ENCODE measurements at places on chromosomes 16 and 17.
A peak's percentile ranks its signal among the peaks of the same experiment; 100 is the strongest.

- no peak for DNase-seq
These were observed 9.2 kb downstream of the RND2 start for GRCh38 chr17:43033948-43034881.

GRCh38 chr16:82177555-82177954 lies 7.5 kb upstream of the MPHOSPH6 start:
- DNase-seq = no peak

- no peak for DNase-seq
These were observed 11.8 kb downstream of the LASP1 start for GRCh38 chr17:38881600-38882191.

GRCh38 chr16:17470182-17470907 lies 415 bp downstream of the XYLT1 start:
- no peak for DNase-seq

DNA sequence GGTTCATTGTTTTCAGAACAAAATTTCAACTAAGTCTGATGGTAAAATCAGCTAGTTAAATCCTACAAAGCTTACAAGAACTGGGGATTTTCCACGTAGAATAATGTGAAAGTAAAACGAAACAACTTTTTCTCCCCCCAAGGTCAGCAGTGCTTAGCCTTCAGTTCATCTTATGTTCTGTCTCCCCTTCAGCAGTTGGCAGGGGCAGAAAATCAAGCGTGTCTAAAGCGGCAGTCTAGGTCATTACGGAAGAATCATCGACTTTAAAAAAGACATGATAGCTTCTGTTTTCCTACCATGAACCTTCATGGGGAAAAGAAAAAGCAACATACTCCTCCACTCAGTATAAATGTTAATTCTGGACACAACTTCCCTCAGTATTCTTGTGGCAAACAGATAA lies 50.7 kb downstream of the GNA13 start:
- DNase-seq = no peak

- no peak for DNase-seq
These were observed 9.9 kb downstream of the FMNL1 start for GRCh38 chr17:45231481-45232116.

DNA sequence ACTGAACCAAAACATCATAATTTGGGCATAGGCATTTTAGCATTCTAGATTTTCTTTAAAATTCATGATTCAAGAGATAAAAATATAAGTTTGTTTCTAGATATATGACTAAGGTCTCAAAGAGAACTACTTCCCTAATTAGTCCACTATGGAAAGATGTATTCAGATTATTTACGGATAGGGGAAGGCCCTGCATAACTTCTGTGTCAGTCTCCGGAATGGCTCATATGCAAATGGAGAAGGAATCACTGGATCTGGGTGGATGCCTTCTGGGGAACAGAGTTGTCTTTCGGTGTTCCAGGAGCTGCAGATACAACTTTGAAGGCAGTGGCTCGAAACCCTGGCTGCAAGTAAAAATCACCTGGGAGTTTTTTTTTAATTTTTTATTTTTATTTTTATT lies 17.1 kb upstream of the WFIKKN2 start:
- no peak for DNase-seq

DNA sequence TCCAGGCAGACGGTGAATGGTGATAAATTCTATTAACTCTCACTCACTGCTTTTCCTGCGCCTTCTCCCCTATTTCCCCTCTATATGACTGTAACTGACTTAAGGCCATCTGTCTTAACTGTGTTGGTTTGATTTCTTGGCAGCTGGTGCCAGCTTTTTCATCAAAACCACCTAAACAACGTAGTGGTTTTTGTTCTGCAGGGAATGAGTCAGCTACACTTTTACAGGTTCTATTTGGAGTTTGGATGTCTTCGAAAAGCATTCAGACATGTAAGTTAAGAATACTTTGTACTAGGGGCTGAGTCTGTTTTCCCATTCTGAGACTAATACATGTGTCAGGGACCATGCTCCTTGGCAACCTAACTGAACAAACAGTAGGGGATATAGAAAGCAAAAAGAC lies 8.5 kb downstream of the REXO5 start:
- DNase-seq = no peak

- no peak for DNase-seq
These were observed 94.5 kb downstream of the MARF1 start for GRCh38 chr16:15548482-15548891.

DNA sequence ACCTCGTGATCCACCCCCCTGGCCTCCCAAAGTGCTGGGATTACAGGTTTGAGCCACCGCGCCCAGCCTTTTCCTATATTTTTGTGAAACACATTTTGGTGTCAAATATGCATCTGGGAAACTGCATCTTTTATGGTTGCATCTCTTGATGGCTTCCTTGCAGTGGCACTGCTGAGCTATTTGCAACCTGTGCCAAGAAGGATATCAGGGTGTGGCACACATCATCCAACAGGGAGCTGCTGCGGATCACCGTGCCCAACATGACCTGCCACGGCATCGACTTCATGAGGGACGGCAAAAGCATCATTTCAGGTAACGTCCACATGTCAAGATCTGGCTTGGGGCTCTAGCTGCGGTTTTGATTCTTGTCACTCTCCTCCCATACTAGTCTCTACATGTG lies 16.8 kb upstream of the USP43 start:
- DNase-seq = no peak

GRCh38 chr17:82287868-82288801 lies 14.6 kb upstream of the CSNK1D start:
- no peak for DNase-seq

- no peak for DNase-seq
These were observed 2.4 kb upstream of the PERCC1 start for GRCh38 chr16:1428511-1428910.

- no peak for DNase-seq
These were observed 81.7 kb downstream of the YPEL2 start for GRCh38 chr17:59413014-59413766.

DNA sequence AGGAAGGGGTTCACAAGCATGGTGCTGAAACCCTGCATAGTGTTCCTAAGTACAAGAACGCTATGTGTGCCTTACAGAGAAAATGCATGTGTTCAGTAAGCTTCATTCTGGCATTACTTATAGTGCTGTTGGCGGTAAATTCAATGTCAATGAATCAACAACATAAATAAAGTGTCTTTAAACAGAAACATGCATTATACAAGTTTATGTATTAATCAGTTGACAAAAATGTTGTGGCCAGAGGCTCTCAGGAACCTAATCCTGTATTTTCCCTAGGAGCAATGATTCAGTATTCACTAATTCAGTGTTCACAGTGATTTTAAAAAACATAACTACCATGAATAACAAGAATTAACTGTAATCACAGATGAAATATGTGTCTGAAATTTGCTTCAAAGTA lies 47.1 kb upstream of the MYOCD start:
- no peak for DNase-seq

DNA sequence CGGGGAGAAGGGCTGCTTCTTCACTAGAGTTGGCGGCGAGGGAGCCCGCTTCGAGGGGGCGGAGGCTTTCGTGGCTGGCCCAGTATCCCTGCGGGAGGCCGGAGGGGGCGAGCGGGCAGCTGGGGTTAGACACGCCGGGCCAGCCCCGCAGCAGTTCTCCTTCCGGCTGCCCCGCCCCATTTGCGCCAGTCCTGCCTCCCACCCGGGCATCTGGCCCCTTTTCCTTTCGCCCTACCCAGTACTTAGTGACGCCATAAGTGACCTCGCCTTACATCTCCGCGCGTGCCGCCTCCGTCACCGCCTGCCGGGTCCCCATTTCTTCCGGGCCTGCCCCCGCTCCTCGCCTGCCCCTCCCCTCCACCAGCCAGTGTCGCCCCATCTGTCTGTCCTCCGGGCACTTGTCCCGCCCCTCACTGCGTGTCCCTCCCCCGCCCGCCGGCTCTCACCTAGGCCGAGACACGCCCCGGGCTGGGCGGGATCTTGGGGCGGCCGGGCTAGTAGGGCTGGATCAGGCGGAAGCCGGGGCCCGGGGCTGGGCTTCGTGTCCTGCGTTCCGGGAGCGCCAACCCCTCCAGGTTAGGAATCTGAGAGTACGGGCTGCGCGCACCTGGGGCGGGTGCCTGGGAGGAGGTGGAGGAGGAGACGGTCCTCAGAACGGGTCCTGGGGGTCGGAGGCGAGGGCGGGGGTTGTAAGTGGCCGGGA lies 14.3 kb downstream of the SPATA32 start:
- DNase-seq = peak; percentile 92

DNA sequence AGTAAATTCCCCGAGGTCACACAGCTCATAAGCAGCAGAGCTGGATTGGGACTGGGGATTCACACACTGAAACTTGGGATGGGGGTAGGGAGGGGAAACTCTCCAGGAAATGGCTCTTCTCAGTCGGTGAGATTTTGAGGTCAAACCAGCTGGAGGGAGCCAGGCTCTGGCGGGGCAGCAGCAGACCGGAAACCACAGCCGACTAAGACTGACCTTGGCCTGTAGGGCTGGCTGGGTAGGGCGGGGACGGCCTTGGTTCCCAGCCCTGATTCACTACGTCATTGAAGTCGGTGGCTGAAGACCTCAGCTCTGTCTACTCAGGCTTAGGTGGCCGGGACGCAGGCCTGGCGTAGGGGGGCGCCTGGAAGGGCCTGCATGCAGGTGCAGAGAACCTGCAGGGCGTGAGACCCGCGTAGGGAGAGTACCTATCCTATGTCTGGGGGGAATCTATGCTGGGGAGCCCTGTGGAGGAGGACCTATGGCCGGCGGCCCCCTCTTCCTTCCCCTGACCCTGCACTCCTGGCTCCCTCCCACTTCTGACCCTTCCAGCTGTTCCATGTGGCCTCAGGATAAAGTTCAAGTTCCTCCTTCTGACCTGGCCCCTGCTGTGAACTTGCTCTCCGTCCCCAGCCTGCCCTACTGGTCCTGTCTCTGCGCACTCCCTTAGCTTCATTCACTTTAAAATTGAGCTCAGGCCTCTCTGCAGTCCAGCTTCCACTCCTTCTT lies 11.9 kb upstream of the SLC4A1 start:
- no peak for DNase-seq

DNA sequence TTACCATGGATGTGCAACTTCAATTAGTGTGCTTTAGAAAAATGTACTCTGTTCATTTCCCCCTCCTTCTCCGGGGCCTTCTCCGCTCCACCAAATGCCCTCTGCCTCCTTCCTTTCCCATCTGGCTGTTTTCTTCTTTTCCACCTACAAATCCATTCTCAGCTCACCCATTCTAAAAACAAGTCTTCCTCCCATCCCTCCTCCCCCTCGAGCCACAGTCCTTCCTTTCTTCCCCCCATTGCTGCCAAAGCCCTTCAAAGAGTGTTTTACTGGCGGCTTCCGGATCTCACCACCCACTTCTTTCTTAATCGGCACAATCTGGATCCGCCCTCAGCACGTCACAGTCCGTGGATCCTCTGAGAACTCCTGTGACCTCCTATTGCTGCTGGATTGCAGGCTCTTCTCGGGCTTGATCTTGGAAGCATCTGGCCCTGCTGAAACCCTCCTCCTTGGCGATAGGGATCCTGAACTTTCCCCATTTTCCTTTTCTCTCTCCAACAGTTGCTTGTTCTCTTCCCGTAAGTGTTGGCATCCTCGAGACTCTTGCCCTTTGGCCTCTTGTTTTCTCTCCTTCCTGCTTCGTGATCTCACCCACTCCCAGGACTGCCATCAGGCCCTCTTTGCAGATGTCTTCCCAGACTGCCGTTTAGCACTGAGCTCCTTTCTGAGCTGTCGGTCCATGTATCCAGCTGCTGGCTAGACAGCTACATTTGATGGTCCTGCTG lies 36.0 kb upstream of the FBXO47 start:
- DNase-seq = no peak

- no peak for DNase-seq
These were observed 35.2 kb downstream of the TBX4 start for GRCh38 chr17:61487161-61487988.

DNA sequence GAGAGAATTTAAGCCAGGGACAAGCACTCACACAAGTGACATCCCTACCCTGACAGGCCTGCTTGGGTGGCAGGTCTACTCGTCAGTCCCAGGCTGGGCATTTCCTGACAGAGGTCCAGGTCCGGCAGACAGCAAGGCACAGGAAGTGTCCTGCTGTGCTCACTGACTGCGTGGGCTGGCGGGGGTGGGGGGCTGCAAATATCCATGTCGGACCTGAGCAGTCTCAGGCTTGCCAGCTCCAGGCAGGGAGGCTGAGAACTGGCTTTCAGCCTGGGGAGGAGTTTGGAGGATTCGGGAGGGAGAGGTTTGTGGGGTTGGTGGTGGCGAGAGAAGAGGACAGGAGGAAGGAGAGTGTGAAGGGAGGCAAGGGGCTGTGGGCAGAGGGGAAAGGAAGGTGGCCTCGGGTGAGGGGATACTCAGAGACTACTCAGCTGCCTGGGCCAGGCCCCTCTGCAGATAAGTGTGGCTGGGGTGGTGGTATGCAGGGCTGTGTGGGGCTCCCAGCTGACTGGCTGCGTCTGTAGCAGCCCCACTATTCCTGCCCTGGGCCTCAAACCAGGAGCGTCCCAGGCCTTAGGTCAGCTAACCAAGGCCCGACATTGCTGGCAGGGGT lies 7.8 kb downstream of the HIC1 start:
- DNase-seq = no peak

DNA sequence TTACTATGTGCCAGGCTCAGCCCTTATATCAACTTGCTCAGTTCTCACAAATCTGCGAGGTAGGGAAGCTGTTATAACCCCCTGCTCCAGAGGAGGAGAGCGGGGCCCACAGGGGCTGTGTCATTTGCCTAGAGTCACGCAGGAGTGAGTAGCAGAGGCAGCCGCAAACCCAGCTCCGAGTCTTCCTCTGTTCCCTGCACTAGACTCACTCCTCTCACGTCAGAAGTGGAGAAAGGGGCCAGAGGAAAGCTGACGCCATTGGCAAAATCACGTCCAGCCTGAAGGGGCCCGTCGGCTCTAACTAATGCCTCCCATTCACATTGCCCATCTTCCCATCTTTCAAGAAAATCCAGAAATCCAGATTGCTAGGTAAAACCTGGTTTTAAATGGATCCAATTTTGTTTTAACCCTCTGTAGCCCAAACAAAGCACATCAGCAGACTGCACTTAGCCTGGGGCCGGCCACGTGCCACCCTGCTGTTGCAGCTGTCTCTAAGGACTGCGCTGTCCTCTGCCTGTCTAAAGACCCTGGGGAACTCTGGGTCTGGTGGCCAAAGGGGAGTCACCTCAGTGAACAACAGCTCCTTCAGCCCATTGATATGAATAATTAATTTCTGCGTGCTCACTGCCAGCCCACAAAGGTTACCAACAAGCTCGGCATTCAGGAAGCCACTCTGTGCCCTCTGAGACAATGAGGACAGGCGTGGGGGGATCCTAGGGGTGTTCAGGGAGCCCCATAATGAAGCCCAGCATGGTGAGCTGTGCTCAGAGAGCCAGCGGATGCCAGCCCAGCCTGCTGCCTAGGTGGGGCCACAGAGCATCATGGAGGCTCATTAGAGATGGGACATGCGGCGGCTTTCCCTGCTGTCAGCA lies 36.7 kb upstream of the ABR start:
- no peak for DNase-seq

- DNase-seq = no peak
These were observed 115.9 kb downstream of the LITAF start for GRCh38 chr16:11470676-11471415.

- no peak for DNase-seq
These were observed 323.8 kb upstream of the TNRC6C start for GRCh38 chr17:77634710-77635109.
